Kidney epithelial cell (primary cell): ENCODE measurements at places on chromosomes 7 and 10. TPM values are rescaled to one million over a fixed set of nuclear protein-coding genes. Genes with fewer than 3 reads are reported as not detected.
A peak's percentile ranks its signal among the peaks of the same experiment; 100 is the strongest.

The PDE6C gene
- total RNA-seq, result not detected in 2 replicates

DNA sequence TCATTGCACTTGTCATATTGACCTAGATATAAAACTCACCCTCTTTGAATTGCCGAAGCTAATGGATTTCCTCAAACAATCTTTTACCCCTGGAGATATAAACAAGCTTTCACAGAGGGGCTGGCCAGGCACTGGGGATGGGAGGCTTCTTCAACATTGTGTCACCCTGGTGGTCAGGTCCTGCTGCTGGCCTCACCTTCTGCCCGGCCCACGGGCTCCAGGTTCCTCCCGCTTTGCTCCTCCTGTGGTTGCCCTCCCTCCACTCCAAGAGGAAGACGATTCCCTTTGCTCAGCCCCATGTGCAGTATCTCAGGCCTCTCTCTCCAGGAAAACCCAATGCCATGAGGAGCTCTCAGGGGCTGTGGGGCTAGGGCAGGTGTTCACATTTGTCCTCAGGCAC, 118.1 kb upstream of the ADCY1 start:
- DNase-seq, result no peak

GRCh38 chr10:60073781-60074656, 167.7 kb upstream of the CCDC6 start:
- DNase-seq, result no peak

DNA sequence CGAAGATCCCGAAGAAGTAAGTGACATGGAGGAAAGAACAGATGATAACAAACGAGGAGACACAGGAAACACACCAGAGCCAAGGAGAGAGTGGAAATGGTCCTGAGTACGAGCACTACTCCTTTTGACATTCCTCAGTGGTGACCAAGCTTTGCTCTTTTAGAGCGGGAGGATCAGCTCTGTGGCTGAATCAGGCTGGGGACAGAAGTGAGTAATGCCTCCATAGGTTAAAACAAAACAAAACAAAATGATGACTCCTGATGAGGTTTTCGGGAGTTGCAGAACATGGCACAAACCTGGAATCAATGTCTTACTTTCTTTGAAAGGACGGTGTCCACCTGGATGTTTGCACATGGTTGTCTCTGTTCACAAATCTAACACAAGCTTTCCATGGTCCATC, 30.3 kb upstream of the TCF7L2 start:
- DNase-seq, result peak; percentile 61

- DNase-seq, result no peak
Measured at GRCh38 chr7:112896026-112896601, 105.9 kb upstream of the TMEM168 start.

GRCh38 chr10:97816609-97817008, 33.0 kb upstream of the GOLGA7B start:
- DNase-seq, result no peak
